ENCODE measurements at places on chromosomes 4 and X.

DNA sequence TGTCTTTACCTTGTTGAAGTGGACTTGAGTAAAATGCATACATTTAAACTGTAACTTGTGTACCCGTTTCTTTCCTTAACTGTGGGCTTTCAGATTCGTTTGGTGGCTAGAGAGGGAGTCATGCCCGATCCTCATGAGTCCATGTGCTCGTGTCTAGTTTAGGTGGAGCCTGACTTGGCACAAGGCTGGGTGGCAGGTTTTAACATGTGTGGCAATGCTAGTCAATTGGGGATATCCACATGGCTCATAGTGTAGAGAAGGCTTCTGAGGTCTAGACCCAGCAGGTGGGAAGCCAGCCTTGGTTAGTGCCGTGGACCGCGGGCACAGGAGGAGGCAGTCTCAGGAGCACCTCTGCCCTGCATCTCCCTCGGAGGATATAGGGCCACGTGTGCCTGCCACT, 48.5 kb upstream of the CLCN4 start:
- ATAC-seq, result peak; percentile 77

DNA sequence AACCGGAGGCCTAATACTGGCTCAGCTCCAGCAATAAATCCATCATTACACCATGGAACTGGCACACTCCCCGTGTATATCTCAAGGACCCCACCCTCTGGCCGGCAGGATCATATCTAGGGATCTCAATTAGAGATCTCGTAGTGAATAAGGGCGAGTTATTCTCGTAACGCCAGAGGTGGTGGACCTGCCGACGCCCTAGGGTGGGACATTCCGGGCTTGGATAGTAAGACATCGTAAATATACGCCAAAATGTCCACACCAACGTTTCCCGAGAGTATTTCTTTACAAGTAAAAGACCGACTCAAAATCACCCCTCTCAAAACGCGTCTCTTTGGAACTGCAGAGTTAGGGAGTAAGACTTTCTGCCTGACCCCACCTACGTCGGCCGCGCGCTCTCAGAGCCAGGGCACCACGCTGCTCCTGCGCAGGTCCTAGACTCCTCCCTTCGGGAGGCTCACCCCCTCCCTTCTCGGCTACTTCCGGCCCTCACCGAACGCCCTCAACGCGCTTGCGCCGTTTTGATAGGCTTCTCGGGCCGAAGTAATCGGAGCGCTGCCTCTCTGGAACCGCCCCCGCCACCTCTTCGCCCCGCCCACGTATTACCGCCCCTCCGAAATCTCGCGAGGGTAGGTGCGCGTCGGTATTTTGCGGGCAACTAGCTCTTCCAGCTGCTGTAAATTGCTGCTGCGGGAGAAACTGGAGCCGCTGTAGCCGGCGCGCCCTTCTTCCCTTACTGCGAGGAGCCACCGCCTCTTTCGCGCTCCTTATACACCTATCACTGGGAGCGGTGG, at the start of gene WDR44:
WDR44 (plus strand) TSS at position 643 of the 794 bp plus-strand sequence. CDS start 398 bp downstream, outside the sequence.
- ATAC-seq, result peak; percentile 99

DNA sequence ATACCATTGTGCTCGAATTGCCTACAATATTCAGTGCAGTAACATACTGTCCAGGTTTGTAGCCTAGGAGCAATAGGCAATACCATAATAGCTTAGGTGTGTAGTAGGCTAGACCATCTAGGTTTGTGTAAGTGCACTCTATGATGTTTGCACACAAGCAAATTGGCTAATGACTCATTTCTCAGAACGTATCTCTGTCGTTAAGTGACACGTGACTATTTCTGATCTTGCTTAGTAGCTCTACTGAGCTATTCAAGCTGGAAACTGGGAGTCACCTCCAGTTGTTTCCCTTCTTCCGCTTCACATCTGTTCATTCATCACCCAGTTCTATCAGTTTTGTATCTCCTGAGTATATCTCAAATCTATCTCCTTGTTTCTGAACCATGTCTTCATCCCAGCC, 86.1 kb downstream of the HNRNPD start:
- ATAC-seq, result no peak

DNA sequence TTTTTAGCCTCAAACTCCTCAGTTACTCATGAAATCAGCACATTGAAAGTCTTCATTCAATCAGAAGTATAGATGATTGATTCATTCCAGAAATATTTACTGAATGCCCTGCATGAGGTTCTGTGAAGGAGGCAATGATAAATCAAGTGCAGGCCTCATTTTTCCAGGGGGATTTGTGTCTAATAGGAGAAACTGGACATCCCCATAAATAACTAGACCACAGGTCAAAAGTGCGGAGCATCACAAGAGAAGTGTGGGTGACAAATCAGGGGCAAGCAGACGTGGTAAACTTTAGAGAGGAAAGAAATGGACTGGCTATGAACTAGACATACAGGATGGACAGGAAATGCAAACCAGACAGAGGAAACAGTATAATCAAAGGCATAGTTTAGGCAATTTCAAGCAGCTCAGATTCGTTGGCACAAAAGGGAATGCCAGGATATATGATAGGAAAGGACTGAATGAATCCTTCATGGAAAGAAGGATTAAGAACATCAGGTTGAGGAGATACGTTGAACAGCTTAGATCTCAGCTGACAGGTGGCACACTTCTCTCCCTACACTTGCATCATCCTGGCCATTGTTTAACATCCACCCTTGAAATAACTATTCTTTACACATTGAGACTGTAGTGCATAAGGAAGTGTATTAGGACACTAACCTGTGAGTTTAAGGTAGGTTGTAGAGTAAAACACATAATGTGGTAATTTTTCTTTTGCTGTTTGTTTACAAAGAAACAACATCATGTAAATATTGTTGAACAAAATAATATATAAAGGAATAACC, 69.6 kb upstream of the RASGEF1B start:
- peak; percentile 63 for ATAC-seq

DNA sequence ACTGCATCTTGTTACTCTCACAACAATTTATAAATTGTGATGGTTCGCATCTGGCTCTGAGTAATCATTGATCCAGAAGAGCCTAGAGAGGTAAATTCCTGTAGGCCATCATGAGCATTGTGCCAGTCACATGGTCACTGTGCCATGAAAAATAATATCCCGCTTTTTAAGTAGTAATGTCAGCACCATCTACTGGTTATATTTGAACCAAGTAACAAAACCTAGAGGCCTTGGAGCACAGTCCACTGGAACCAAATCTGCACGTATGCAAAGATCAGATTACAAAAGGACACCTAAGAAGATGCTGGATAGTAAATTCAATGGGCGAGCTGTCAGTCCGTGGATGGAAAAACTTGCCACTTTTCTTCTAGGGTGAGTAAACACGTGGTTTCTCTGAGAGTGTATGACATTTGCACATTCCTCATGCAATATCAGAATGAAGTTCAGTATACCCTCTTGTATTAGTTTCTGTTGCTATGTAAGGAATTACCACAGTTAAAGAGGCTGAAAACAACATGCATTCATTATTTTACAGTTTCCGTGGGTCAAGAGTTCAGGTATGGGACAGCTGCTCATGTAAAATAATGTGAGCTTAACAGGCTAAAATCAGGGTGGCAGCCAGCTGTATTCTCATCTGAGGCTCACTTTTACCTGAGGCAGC, 26.8 kb downstream of the FAM114A1 start:
- ATAC-seq, result no peak

DNA sequence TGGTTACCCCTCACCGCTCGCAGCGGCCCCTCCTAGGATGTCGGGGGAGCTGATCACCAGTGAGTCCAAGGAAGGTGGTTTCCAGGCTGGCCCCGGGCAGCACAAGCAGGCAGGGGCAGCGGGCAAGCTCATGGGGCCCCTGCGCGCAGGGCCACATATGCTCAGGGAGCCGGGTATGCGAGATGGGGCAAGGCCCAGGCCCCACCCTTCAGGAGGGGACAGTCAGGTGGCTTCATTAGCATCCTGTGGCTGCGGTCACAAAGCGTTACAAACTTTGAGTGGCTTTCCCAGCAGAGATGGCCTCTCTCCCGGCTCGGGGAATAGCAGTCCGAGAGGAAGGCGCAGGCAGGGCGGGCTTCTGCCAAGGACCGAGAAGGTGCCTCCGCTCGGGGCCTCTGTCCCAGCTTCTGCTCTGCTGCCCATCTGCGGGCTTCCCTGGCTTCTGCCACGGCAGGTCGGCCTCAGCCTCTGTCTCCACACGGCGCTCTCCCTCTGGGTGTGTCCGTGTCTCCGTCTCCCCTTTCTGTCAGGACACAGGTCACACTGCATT, 13.5 kb downstream of the ABCD1 start:
- ATAC-seq, result no peak

DNA sequence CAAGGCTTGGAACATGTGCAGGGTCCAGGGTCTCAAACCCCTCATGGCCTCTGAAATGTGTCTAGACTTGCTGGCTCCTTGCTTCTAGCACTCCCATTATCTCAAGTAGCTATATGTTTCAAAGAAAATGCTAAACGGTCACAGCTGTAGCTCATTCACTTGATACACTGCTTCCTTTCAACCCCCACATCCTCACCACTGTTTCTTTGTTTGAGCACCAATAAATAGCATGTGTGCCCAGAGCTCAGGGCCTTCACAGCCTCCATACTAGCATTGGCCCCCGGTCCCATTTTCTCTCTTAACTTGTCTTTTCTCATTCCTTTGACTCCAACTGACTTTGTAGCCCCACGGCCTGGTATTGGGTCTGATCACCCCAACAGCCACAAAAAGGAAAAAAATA, 801.8 kb downstream of the STIM2 start:
- ATAC-seq, result no peak
